HuH-7 (cell line): ENCODE measurements at places on chromosomes 3 and 15.

- no peak for DNase-seq
Measured at GRCh38 chr3:54900838-54901591, 26.8 kb downstream of the LRTM1 start.

GRCh38 chr3:76264911-76265310, 479.6 kb upstream of the ZNF717 start:
- no peak for DNase-seq

DNA sequence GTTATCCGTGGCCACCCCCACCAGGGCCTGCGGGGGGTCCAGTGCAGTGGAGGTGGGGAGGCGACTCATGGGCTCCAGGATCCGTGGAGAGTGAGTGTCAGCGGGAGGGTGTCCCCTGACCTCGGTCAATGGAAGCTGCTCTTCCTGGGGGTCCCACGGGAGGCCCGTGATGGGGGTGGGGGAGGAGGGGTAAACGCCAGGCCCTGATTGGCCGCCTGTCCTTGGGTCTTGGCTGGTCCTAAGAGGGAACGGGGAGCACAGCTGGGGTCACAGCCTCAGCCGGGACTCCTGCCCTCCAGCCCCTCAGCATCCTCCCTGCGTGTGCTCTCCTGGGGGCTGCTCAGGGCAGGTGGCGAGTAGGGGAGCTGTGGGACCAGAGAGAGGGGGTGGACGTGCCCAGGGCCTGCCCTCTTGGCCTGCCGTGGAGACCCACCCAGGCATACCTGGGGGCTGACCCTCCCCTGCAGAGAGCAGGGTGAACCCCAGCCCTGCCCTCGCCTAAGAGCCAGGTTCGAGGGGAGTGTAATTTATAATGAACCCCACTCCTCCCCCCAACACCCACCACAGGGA, 184.6 kb downstream of the GOLGA6L6 start:
- DNase-seq = no peak

- no peak for DNase-seq
Measured at GRCh38 chr3:60158035-60158434, 1093.2 kb downstream of the FHIT start.
